ENCODE measurements at places on chromosomes 5 and 9.
A peak's percentile ranks its signal among the peaks of the same experiment; 100 is the strongest.

DNA sequence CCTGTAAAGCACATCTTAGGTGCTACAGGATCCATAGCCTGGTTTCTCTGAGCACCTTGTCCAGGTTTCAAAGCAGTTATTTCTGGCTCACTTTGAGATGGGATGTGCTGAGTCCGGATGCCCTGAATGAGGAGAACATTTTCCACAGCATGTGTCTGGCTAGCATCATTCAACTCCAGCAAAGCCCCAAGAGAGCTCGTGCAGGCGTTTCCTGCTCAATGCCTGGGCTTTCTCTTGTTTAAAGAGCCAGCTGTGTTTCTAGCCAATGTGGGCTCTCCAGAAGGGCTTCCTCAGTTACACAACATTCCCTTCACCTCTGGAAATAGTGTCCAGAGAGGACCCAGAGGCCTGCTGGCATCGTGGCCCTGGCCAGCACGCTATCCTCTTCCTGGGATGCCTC lies 411.7 kb downstream of the DMAC1 start:
- DNase-seq = no peak

DNA sequence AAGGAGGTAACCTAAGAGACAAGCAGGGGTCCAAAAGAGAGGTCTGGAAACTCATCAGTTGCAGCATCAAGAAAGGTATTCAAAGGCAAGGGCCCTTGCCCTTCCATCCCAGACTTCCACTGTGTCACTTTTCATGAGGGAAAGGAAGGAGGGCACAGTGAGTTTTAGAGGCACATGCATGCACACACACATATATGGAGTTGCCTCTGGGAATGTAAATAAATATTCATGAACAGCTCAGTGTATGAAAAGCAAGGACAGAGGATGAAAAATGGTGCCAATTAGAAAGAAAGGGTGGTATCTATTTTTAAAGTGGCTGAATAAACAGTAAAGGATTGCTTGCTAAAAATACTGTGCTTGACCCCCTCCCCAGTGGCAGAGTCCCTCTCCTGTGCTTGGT lies 105.3 kb upstream of the LRRTM2 start:
- no peak for DNase-seq

- peak; percentile 0 for DNase-seq
Observed at GRCh38 chr9:86202338-86202882, 57.0 kb downstream of the C9orf153 start.

- no peak for DNase-seq
Observed at GRCh38 chr9:127947841-127948710, 10.4 kb upstream of the DPM2 start.

GRCh38 chr5:125961150-125961549 lies 462.1 kb upstream of the GRAMD2B start:
- DNase-seq = no peak

DNA sequence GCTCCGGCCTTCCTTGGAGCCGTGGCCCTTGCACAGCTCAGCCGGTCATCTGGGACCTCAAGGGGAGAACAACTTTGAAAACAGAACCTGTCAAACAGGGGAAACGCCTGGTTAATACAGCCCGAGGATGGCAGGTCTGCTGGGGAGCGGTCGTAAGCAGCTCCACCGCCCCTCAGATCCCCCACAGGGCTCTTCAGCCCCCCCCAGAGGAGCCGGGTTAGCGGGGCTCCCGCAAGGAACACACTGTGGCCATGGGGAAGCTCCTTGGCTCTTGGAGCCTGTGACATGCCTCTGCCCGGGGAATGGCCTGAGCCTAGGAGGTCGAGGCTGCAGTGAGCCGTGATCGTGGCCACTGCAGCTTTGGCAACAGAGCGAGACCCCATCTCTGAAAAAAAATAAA lies 6.8 kb downstream of the TMEM250 start:
- DNase-seq = no peak

GRCh38 chr9:12425878-12426864 lies 267.0 kb upstream of the TYRP1 start:
- no peak for DNase-seq

GRCh38 chr5:122141751-122142150 lies 12.4 kb downstream of the ZNF474 start:
- DNase-seq = no peak
